NB4 (cell line): ENCODE measurements at places on chromosomes 7 and 10.

GRCh38 chr10:111756217-111757061 is 427.1 kb downstream of the GPAM start:
- peak; percentile 52 for DNase-seq

DNA sequence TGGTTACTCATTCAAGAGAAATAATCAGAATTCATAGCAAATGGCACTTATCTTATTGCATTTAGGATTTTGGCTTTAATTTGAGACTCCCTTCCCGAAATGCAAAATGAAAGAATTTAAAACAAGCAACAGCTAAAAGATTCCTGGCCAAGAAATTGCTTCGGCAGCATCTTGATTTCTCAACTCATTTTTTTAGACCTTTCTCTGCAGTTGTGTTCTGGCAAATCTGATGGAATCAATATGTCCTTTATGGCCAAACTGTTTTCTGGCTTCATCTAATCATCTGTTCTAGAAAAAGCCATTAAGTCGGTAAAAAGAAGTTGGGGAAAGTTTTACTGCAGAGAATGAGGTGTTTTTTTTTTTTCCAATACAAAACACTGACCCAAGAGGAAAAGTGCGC is 172.1 kb downstream of the SLC16A9 start:
- no peak for DNase-seq

GRCh38 chr7:6271060-6271658 is 1.3 kb downstream of the CYTH3 start:
- DNase-seq, result peak; percentile 49

- DNase-seq, result no peak
These were observed 21.9 kb downstream of the VPS26A start for GRCh38 chr10:69145864-69146263.

GRCh38 chr7:19051767-19052375 is 65.6 kb downstream of the TWIST1 start:
- DNase-seq, result peak; percentile 51

DNA sequence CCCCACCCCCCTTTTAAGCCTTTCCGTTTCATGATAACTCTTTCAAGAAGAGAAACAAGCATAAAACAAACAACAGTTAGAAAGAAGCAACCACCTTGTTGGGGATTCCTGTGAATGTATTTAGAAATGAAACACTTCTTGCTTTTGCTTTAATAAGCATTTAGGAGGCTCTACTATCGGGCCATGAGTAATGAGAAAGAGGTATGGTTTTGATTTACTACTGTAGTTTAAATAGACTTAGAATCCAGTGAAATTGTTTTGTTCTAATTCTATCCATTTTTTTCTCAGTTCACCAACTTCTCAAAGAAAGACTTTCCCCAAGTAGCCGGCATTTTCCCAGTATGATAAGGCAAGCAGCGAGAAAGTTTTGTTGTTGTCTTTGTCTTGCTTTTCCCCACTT is 168.7 kb upstream of the HABP2 start:
- DNase-seq, result no peak
